ENCODE measurements at places on chromosomes 3 and 15. TPM values are rescaled to one million over a fixed set of nuclear protein-coding genes. Genes with fewer than 3 reads are reported as not detected.

TM4SF4 gene
- total RNA-seq = not detected

FOXL2 gene
- total RNA-seq = not detected

GOLGA6B gene
- total RNA-seq = not detected

MEX3B gene
- 1.8 TPM for total RNA-seq

Measured in activated T-helper 2 cell treated with anti-CD3 and anti-CD28 coated beads, Interferon-gamma antibody, Interleukin-2, Interleukin-4, amounts not matched to agents 10 μg/mL and 5 μg/mL and 100 μg/mL, durations not matched to agents 14 hours and 24 hours and 36 hours (primary cell).